ENCODE measurements at places on chromosomes 7 and 10. TPM values are rescaled to one million over a fixed set of nuclear protein-coding genes. Genes with fewer than 3 reads are reported as not detected.

- DNase-seq: no peak
These were observed 116.6 kb upstream of the ADCY1 start for GRCh38 chr7:45457591-45457990.

DNA sequence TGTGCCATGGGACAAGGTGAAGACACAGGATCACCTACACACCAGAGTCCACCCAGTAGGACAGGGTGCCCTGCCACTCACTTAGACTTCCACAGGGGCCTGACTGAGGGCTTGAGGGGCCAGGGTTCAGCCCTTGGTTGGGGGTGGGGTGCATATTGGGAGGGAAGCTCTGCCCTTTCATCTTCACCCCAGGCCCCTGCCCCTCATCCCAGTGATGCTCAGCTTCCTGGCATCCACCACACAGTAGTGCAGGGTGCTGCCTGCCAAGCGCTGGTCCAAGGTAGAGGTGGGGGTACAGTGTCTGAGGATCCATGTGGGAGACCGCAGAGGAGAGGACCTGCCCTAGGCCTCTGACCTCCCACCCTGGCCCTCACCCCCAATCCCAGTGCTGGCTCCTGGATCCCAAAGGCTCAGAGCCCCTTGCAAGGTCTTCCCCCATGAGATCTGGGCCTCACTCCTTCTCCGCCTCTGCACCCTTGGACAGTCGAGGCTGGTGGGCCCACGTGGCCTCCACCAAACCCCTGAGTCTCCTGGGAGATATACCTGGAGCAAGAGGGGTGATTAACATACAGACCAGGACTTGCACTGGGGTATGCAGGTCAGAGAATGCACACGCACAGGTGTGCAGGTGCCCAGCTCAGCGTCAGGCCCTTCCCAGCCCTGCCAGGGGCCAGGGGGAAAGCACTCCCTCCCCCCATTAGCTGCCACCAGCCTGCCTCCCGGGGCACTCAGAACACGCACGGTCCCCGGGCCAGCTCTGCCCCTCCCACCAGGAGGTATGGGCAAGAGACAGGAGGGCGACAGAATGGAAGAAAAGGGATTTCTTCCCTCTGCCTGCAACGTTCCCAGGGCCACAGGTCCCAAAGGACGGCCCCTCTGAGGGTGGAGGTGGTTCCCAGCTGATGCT is 8.6 kb upstream of the IRF5 start:
- no peak for DNase-seq

CASP2 gene
- total RNA-seq: 22.8 TPM

DNA sequence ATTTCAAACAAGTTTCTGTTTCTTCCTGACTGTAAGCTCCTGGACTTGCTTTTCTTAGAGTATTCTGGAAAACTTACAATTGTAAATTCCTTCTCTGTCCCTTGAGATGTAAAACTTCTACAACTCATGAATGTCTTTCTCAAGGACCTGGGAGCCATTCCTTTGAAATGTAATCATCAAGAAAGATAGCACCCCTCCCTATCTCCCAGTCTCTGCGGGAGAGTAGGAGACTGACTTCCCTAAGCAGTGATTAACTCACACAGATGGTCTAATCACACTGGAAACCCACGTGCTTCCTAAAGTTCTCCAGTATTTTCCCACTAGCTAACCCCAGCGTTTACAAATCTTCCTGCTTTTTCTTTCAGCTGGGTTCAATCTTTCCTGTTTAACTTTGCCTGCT is 549.4 kb downstream of the SORCS1 start:
- DNase-seq: no peak

GRCh38 chr7:128743112-128743772 is 4.1 kb downstream of the CALU start:
- DNase-seq: no peak

MRPS33 gene
- 17.4 TPM for total RNA-seq

GNGT1 gene
- not detected for total RNA-seq

FANK1 gene
- total RNA-seq: 18.1 TPM

- DNase-seq: no peak
These were observed 269.8 kb downstream of the FZD1 start for GRCh38 chr7:91533996-91534395.

BHLHA15 gene
- total RNA-seq: 2.3 TPM

DNA sequence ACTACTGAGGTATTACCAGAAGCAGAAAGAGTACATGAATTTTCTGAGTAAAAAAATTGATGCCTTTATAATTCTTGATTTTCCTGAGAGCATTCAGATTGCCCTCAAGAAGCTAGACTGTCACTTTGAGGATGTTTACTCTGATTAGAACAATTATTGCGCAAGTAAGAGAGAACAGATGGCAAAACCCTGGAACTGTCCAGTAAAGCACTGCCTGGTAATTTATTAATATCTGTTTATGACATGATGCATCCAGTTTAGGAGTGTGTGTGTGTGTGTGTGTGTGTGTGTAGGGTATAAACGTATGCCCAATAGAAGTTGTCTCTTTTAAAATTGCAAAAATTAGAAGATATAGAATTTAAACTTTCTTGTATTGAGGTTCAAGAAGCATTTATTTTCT is 379.7 kb downstream of the PHTF2 start:
- no peak for DNase-seq

HOXA11 gene
- 1.9 TPM for total RNA-seq

GRCh38 chr7:134327896-134328295 is 11.2 kb upstream of the SLC35B4 start:
- DNase-seq: no peak

GNAT3 gene
- not detected for total RNA-seq

GPRIN2 gene
- not detected for total RNA-seq

- no peak for DNase-seq
These were observed 59.1 kb upstream of the COL1A2 start for GRCh38 chr7:94335586-94335985.

- no peak for DNase-seq
These were observed 573 bp downstream of the BLVRA start for GRCh38 chr7:43758822-43759683.

DNA sequence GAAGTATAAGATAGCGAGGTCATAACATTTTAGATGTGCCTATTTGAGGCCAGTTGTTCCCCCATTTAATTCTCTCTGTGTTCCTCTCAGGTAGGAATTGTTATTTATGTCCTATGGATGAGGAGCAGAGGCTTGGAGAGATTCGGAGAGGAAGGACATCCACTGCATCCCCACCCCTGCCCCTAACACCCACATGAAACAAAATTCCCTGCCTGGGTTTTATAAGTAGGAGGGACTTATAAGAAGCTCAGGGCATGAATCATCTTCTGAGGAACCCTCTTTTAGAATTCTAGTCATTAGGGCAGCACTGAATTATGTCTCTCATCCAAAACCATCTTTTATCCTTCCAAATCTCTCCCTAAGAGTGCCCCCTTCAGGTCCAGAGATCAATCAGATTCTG is 5.0 kb downstream of the CHAT start:
- DNase-seq: no peak

GRCh38 chr10:17116193-17116592 is 13.4 kb downstream of the CUBN start:
- no peak for DNase-seq

DNA sequence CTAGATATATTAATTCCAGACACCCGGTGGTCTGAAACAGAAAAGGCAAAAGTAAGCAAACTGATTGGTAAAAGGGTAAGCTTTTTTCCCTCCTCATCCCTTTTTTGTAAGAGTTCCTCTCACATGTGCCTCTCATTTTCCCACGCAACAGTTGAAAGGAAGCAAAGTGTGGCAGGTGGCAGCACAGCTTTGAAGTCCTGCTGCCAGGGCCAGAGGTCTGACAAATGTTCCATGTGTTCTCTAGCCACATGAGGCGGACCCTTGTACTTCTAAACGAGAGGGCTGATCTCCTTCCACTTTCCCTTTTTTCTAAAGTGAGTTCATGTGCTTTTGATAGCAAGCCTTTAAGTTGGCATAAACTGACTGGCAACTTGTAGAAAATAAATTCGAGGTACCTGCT is 217.5 kb downstream of the POLR1F start:
- DNase-seq: no peak

AKR1C3 gene
- total RNA-seq: 70.8 TPM

DNA sequence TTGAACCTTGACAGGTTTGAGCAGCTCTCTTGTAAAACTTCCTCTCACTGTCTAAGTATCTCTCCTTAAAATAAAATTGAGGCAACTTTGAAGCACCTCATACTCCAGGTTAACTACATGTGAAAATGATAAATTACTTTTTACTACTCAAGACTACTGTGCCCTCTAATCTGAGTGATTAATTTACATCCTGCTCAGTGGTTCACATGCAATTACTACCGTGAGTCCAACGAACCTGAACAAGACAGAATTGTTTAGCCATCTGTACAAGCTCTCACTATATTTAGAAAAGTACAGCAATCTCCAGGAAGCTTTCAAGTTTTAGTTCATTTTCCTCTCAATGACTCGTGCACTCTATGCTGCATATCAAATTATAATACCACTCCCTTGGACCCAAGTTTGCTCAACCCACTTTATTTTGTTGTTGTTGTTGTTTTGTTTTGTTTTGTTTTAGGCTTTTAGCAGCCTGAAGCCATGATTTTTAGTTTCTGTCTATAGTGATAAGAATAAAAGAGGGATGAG is 21.2 kb downstream of the PDE1C start:
- no peak for DNase-seq

DNA sequence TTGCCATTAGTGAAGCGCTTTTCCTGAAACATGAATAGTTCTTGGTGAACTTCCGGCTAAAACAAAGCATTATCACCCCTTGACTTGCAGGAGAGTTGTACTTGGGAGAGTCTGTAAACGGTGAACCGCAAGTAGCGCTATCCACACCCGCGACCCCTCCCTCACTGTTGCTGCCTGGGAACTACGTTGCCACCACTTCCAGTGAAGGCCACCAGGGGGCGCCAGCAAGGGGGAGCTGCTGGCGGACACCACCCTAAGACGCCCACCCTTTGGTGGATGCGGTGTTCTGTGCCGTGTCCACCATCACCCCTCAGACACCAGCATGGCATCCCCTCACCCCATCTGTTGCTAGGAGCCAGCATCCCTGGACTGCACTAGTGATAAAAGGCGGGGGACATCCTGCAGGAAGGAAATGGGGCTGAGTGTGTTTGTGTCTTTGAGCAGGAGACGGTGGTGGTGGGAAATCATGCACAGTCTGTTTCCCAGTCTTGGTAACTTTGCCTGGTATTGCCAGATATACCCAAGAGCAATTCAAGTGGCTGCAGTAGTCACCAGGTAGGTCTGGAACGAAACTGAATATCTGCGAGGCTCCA is 298.2 kb downstream of the FRMD4A start:
- no peak for DNase-seq

SSC4D gene
- 1.9 TPM for total RNA-seq

DNA sequence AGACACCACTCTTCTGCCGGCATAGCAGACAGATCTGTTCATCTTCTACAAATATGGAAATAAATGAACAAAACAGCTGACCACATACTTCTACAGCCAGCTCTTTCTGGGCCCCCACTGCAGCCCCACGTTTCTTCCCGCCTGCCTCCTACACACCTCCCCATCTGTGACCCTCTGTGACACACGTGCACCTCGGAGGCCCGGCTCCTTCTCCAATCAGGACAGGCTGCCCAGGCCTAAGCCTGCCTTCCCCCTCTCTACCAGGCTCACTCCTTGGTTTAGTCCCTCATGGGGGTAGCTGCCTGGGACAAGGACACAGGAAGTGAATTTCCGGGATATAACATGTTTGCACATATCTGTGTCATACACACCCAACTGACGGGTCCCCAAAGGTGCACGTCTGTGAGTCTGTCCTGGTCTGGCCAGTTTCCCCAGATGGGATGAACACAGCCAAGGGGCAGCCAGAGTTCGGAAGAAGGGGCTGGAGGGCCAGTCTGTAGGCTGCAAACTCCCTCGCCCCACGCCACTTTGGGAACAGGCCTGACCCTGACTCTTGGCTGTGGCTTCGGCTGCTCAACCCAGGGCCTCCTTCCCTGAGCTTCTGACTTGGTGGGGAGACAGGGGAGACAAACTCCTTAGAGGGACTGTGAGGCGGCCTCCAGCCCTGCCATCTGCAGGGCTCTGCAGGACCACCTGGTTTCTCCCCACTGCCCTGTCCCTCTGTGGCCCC is 30.3 kb downstream of the PITRM1 start:
- no peak for DNase-seq

- no peak for DNase-seq
These were observed 573.7 kb downstream of the PARD3 start for GRCh38 chr10:34241226-34242000.

DNA sequence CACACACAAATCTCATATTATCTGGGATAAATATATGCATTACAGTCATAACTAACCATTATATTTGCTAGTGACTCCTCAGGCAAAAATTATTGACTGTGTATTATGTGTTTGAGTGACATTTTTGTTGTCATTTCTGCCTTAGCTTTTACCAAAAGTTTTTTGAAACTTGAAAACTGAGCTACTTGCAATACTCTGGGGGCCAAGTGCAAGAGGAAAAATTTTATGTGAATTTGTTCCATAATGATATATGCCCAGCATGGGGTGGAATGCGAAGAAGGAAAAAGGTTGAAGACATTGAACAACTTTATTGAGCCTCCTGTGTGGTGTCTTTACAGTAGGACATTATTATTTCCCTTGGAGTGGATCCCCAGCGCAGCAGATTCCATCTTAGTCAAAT is 176.8 kb upstream of the FERD3L start:
- no peak for DNase-seq

ASIC3 gene
- total RNA-seq: 1.3 TPM

DNA sequence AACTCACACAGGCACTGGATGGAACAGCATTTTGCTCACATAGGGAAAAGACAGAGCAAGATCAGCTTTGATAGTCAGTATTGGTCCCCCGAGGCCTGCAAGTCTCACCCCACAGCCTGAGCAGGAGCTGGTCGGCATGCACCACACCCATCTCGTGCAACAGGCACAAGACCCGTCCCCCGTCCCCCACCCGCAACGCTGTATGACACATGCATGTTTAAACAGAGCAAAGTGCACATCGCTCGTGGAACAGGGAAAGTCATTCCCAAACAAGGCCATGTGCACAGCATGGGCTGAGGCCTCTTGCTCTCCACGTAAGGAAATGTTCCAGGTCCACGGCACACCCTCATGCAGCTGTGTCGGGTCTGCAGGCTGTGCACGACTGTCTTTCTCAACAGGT is 527.2 kb downstream of the ACTR3B start:
- no peak for DNase-seq

DNA sequence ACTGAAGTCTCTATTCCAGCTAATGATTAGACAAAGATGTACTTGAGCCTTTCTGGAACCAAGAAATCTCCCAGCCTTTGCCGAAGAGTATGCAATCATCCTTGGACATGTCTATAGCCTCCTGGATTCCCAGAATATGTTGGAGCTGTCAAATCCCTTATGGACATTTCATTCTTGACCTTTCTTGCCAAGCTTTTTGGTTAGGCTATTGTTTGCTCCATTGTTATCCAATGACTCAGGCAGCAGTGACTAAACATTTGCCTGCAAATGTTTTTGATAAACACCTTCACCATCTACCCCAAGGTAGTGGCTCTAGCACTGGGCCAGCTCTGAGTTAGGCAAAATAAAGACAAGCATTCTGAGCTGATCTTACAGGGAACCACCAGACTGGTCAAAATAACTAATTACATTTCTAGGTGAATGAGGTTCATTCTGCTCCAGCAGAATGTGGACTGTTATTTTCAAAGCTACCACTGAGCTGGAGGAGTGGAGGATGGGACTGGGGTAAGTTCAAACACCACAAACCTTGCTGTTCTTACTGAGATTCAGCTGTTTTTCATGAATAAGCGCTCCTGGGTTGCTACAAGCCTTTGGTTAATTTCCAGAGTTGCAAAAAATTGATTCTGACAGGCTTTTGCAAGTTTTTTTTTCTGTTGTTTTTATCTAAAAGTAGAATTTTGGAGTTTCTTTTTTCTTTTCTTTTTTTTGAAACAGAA is 81.0 kb downstream of the TMEM270 start:
- no peak for DNase-seq

Data from breast epithelium (tissue), 4 donors.